A549 treated with GW870086 at 1 μM for 4 hours (cell line): ENCODE measurements at places on chromosomes 12 and 14. TPM values are rescaled to one million over a fixed set of nuclear protein-coding genes. Genes with fewer than 3 reads are reported as not detected.

The PKP2 gene
- total RNA-seq: 4.9 to 6.1 TPM (median 5.8 TPM) in 5 replicates

The SDR9C7 gene
- total RNA-seq: 0.09 TPM in 1 of 5 replicates, not detected in the others

The ZC2HC1C gene
- 4.3 to 6.0 TPM (median 5.5 TPM) in 5 replicates for total RNA-seq

The KRT2 gene
- not detected in 5 replicates for total RNA-seq
